D721Med (cell line): ENCODE measurements at places on chromosomes 11 and 22.

DNA sequence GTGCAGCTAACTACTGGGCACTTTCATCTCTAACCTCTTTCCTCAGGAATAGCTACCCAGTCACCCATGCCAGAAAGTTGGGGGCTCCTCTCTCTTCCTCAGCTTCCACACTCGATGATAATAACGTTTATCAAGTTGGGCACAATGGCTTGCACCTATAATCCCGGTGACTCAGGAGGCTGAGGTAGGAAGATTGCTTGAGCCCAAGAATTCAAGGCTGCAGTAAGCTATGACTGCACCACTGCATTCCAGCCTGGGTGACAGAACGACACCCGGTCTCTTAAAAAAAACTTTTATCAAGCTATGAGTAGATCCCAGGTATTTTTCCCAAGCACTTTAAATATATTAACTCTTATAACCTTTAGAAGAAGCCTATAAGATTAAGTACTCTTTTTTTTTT is 2.0 kb downstream of the SF3A1 start:
- DNase-seq: no peak

DNA sequence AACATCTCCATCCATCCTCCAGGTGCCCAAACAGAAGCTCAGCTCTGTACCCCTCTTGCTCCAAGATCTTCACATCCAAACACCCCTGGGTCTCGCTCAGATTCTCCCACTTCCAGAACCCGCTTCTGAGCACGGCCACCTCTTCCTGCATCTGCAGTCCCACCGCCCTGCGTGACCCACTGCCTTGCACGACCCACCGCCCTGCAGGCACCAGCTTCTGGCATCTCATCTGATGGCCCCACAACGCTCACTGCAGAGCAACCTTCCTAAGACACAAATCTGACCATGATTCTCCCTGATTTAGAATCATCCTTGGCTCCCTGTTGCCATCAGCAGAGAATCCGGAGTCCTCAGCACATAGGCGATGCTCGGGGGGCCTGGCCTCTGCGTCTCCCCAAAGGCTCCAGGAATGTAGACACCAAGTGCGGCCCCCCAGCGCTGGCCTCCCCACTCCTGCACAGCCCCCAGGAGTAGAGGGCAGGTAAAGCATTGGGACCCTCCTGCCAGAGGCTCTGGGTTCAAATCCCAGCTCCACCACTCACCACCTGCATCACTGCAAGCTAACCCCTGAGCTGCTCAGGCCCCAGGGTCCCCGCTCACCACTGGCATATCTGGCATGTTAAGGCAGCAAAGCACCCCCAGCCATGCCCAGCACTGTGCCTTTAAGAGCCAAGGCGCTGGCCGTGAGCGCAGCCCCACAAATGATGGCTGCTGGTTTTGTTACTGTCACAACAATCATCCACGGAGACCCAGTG is 459.3 kb downstream of the BRD1 start:
- DNase-seq: no peak

GRCh38 chr11:130534551-130534950 is 86.1 kb downstream of the ADAMTS15 start:
- DNase-seq: no peak

- no peak for DNase-seq
Observed at GRCh38 chr11:73547706-73548595, 50.0 kb downstream of the FAM168A start.

DNA sequence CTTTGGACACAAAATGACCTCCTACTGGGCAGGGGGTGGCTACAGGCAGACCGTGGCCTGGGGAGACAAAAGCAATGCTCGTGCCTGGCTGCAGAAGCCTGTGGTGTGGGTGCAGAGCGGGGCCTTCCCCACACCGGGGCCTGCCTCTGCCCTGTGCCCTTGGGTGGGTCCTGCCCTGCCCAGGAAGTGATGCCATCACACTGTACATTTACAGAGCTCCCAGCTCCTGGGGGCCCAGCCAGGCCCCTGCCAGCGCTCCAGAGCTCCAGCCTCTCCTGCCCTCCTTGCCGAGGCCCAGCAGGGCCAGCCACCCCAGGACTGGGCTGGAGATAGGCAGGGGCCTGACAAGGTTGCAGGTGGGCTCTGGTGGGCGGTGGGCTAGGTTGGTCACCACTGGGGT is 40.1 kb downstream of the MUC5B start:
- no peak for DNase-seq

DNA sequence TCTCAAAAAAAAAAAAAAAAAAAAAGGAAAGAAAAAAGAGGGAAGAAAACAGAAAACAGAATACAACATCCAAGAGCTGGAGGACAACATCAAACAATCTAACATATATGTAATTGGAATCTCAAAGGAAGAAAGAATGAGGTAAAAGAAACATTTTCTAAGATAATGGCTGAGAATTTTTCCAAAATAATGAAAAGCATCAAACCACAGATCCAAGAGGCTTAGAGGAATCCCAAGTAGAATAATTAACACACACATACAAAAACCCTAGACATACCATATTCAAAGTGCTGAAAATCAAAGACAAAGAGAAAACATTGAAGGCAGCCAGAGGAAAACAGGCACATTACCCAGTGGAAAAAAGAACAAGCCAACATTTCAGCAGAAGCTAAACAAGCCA is 4.9 kb downstream of the SULT4A1 start:
- no peak for DNase-seq

- no peak for DNase-seq
Observed at GRCh38 chr11:64436000-64436399, 77.0 kb downstream of the RPS6KA4 start.

DNA sequence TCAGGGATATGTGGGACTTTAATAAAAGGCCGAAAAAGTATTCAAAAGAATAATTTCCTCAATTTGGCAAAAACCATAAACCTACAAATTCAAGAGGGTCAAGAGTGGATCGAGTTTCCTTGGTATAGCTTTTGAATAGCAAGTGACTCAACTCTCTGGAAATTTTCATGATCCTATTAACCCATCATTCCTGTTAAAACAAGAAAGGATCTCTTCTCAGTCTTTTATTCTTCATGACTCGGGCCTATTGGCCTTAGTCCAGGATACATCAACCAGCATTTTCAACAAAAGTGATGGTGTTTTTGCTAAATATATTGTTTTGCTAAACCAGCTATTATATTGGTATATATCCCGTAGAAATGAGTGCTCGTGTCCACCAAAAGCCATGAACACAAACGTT is 110.3 kb downstream of the ATXN10 start:
- no peak for DNase-seq

- no peak for DNase-seq
Observed at GRCh38 chr22:36900225-36900624, 13.2 kb upstream of the CSF2RB start.

DNA sequence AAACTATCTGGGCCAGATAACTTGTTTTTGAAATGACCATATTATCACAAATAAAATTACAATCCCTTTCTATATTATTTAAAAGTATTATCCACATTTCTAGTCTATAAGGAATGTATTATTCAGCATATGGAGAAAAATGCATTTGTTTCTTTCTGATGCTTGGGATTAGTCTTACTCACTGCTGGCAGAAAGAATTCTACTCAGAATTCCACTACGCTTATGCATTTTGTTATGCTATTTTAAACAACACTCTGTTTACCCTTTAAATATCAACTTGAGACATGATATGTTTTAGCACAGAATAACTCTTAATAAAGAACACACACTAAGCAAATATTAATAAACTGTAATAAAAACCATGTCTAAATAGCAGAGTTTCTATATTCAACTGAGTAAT is 77.6 kb upstream of the ANO3 start:
- no peak for DNase-seq
